ENCODE measurements at places on chromosomes 2 and 18.

DNA sequence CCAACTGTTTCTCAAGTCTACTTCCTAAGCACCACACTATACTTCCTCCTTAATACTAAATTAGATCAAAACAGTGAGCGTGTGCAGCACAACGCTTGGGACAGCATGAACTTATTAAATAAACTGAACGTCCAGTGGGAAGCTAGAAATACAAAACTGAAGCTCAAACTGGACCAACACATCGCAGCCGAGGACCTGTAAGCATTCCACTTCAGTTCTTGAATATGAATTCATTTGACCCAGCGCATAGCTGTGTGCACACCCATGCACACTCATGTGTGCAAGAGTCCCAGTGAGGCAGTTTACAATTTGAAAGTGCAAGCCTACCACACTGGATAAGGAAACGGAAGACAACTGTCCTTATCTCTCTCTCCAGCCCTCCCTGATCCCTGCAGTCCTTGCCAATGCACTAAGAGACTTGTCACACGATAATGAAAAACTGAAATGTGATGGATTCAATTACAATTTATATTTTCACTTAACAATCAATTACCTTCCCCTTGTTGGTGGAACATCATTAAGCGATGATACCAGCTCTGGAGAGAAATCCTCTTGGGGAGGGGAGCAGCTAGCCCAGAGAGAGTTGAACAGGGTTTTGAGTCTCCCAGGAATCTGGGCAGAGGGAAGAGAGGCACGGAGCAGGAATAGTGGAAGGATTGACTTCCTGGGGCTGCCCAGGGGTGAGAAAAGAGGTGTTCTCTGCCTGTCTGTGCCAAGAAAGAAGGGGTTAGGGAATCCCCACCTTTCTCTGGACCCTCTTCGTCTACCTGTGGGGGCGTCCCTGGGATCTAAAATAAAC lies 186.5 kb upstream of the KLHL29 start:
- DNase-seq, result no peak

GRCh38 chr2:220687231-220687843 lies 884.8 kb downstream of the EPHA4 start:
- DNase-seq, result peak; percentile 60

DNA sequence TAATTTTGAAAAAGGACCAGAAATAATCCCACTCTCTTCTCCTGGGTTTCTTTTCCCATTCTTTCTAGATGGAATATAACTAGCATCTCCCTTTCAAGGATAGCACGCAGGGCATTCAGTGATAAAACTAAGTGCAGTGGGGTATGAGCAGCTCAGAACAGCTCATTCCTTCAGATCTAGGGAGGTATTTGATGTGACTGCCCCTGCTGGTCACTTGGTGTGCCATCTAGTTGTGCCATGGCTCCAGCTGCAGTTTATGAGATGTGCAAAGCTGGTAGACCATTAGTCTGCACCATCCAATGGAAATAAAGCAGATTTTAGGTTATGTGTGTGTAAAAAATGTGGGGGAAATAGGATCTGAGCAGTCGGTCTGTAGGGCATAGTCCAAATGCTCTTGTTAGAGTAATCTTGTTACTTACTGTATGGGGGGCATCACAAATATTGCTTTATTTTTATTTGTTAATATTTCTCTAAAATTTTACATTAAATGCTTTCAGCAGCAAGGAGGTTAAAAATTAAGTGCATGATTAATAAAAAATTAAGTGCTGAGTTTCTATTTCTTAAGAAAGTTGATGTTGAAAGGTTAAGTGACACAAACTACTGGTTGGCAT lies 38.9 kb downstream of the CTAGE1 start:
- DNase-seq, result peak; percentile 57

GRCh38 chr2:160635488-160635887 lies 141.9 kb upstream of the RBMS1 start:
- DNase-seq, result no peak

GRCh38 chr18:22412176-22412911 lies 5.4 kb downstream of the CTAGE1 start:
- no peak for DNase-seq

DNA sequence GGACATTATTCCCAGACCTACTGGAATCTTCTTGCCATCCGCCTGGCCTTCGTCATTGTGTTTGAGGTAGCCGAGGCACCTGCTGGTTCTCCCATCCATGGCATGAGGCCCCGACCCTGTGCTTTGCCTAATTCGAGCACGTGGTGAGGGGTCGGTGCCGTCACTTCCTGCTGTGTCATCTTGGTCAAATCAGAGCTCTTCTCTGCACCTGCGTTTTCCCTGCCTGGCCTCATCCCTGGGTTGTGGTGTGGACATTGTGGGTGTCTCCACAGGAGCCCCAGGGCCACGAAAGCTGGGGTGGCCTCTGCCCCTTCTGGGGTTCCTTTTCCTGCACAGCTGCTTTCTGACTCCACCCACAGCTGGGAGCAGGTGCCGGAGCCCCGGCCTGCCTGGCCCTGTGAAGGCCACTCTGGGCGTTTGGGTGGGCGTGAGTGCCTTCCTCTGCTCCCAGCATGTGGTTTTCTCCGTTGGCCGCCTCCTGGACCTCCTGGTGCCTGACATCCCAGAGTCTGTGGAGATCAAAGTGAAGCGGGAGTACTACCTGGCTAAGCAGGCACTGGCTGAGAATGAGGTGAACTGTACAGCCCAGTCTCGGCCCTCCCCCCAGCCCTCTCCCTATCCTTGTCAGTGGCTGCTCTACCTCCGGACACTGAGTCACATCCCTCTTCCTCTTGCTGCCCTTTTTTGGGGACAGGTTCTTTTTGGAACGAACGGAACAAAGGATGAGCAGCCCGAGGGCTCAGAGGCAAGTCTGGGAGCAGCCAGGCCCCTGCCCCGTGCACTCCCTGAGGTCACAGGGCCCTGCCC lies 34.9 kb downstream of the ANO7 start:
- no peak for DNase-seq

DNA sequence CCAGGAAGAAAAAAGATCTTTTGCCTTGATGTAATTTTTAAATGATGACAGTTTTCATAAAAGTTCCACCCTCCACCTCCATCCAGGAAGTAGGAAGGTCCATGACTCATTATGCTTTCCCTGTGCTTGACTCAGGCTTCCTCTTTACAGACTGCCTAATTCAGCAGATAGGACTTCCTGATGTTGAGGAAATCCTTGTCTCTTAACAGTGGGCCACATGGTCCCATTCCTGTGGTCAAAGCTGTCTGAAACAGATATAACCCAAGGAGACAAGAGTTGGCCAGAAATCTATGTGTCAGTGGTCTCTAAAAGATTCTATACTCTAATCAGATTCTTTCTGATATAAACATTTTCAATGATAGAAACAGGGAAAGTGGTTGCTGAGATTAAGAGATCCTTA lies 119.1 kb downstream of the BAZ2B start:
- peak; percentile 54 for DNase-seq

DNA sequence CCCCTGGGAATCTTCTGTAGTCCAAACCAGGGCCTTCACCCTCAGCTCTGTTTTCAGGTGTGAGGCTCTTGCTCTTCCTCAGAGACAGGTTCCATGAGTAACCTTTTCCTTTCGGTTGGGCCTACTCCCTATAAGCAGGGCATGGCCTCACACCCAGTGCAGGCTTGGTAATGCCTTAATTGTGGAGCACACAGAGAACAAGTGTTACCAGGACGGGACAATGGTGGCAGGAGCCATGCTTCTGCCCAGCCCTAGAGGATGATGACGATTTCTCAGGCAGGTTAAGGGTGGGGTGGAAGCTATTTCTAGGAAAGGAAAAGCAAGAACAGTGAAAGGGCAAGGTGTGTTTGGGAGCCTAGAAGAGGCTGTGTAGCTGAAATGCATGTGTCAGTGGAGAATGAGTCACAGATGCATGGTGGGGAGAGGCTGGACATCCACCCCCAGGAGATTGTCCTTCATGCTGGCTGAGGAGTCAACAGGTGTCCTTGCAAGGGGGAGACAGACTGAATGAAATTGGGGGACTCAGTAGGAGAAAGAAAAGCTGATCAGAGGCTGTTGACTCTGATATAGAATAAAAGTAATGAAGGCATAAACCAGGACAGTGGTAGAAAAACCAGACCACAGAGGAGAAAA lies 22.0 kb upstream of the SERPINB12 start:
- DNase-seq, result no peak

GRCh38 chr18:51610481-51610880 lies 413.0 kb upstream of the MEX3C start:
- DNase-seq, result peak; percentile 92

- no peak for DNase-seq
Observed at GRCh38 chr2:85710687-85711577, 16.8 kb downstream of the GNLY start.

GRCh38 chr18:32804134-32804888 lies 31.5 kb upstream of the KLHL14 start:
- DNase-seq, result no peak

GRCh38 chr2:196337208-196337953 lies 166.0 kb upstream of the STK17B start:
- peak; percentile 36 for DNase-seq

DNA sequence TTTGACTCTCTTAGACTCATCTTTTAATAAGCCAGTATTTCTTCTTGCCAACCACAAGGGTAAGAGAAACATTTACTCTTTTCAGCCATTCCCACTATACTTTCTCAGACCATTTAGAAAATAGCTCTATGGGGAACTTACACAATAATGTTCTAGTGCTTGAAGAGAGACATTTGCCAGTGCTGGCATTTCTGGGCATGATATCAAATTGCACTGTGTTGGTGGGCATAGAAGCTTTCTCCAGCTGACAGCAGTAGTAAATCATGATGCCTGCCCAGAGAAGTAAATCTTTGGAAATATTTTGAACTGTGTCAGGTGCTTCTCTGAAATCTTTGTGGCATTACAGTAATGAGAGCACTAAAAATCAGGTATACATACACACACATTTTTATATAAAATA lies 346.6 kb downstream of the CBLN2 start:
- no peak for DNase-seq

GRCh38 chr2:215870088-215870490 lies 143.3 kb downstream of the MREG start:
- peak; percentile 78 for DNase-seq

DNA sequence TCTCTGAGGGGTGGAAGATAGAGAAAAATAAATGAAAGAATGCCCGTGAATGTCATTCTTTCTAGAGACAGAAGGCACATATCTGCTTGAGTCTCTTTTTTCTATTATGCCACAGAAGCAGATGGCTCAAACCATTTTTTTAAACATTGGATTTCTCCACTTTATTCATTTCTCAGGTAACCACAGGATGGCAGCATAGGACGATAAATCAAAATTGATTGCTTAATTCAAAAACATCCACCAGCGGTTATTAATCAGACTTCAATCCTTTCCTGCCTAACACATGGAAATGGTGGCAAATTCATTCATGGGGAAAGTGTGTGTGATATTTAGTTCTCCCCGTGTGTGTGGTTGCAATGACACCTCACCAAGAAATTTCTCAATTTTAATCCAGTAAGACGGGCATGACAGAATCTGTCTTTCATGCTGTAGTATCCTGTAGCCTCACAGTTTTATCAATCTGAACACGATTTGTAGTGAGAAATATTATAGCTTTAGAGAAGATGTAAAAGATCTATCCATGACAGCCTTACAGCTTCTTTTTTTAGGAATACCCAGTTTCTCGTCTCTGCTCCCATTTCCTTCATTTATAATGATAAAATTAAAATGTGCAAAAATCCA lies 72.2 kb downstream of the DSC3 start:
- DNase-seq, result peak; percentile 49

GRCh38 chr2:159228081-159228581 lies 58.4 kb downstream of the WDSUB1 start:
- no peak for DNase-seq

GRCh38 chr2:208708486-208708885 lies 301.9 kb downstream of the PTH2R start:
- no peak for DNase-seq

DNA sequence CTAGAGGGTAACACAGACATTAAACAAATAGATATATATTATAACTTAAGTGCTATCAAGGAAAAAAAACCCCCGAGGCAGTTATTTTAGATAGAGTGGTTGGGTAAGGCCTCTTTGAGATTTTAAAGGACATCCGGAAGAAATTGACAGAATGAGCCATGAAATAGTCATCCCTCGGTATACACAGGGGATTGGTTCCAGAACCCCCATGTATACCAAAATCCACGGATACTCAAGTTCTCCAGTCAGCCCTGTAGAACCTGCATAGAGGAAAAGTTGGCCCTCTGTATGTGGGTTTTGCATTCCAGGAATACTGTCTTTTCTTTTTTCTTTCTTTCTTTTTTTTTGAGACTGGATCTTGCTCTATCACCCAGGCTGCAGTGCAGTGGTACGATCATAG lies 2.0 kb downstream of the DHX57 start:
- no peak for DNase-seq

Measured in mesendoderm (in vitro differentiated cells).